Fibroblast of skin of right biceps (primary cell): ENCODE measurements at places on chromosomes 2 and 18.

DNA sequence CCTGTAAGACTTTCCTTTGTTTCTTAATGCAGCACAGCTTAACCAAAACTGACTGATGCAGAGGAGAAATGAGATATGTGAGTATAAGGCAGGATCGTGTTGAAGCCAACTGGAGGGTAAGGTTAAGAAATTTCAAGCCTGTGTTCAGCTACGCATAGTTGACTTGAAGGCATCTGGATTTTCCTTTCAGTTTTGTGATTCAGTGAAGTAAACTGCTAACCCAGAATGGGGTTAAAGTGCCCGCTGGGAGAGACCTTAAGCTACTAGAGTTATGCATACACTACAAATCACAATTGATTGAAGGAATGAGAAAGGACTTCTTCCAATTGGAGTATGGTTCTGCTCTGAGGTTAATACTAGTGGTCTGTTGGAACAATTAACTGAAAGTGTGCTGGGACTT, 22.6 kb downstream of the THSD7B start:
- DNase-seq: no peak

DNA sequence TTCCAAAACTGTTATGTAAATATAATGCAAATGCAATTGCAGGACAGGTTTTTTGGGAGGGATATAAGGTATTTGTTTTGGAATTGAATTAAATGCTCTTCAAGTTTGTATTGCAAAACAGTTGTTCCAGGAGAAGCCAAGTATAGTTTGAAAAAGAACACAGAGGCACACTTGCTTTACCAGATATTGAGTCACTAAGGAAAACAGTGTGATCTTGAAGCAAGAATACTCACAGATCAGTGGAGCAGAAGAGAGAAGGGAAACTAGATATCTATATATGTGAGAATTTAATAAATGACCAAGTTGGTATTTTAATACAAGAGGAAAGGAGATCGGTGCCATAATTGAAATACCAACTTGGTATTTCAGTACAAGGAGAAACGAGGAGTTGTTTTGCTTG, 178.9 kb downstream of the CAPN13 start:
- no peak for DNase-seq

- peak; percentile 29 for DNase-seq
Measured at GRCh38 chr2:119367472-119368099, 809 bp downstream of the DBI start.

DNA sequence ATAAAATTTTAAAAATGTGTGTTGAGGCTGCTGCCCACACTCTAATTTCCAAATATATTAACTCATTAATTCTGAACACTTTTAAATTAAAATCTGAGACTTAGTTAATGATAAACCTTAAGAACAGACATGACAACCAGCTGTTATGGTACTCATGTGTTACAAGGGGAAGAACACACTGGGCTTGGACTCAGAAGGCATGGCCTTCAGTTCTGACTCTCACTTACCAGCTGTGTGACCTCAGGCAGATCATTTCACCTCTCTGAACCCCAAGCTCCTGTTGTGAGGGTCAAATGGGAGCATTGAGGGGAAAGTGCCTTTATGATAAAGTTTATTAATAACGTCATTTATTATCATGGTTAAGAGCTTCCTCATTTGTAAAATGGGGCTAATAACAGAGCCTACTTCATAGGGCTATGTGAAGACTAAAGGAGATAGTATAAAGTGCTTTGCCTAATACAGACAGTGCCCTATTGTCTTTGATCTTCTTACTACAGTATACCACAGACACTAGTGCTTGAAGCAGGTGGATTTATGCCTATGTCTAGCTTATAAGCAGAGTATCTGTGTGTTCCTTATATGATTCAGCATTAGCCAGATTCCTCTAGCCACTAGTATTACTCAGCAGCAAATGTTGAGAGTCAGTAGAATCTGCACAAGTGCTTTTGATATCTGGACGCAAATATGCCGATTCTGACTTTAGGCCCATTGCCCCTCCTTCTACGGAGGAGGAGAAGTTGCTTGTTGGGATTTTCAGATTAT, 99.6 kb downstream of the SGPP2 start:
- no peak for DNase-seq

GRCh38 chr2:230985519-230986231, 10.2 kb upstream of the SPATA3 start:
- no peak for DNase-seq

GRCh38 chr2:94872088-94872618, 923 bp downstream of the TEKT4 start:
- DNase-seq: no peak

DNA sequence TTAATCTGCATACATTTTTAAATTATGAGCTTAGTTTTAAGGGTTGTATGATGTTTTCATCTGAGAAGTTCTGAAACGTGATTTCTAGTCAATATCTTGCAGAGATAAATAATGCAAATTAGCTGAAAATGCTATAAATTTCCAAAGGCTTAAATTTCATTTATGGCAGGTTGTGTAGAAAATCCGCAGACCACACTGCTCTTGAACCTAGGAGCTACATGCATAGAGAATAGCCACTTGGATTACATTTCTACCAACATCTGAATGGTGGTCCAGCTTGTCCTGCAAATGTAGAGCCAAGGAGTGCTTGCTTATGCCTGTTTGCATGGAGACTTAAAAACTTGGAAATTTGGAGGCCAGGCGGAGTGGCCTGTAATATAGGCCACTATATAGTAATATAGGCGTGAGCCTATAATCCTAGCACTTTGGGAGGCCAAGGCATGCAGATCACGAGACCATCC, 6.8 kb downstream of the MAT2A start:
- DNase-seq: no peak

GRCh38 chr2:5365871-5366461, 326.2 kb upstream of the SOX11 start:
- peak; percentile 59 for DNase-seq

DNA sequence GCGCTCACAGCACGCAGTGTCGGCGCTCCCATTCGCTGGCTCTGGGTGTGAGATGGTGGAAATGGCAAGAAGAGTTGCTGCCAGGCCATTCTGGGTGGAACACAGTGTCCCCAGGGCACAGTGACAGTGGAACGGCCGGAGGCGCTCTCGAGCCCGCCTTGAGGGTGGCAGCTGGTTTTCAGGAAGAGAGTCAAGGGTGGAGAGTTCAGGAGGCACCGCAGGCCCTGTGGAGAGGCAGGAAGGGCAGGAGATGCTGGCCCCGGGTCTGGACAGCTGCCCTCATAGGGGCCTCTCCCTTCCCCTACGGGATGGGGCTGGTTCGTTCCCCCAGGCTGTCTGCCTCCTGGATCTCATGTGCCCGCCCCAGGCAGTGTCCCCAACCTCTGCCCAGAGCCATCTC, 12.5 kb downstream of the GPC1 start:
- DNase-seq: no peak

DNA sequence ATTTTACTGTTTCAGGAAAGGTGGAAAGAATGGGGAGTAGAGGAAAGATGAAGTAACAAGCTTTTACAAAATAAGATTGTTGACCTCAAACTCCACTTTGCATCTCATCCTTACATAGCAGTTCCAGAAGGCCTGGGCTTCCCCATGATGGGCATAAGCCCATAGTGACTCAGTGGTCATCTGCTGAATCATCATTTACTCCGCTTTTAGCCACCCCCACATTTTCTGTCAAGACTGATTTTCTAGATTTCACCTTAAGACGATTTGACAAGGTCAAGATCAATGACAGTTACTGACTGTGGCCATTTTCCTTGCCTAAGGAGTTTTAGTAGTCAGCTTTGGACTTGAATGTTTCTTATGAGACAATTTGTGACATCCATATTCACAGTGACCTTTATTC, 49.4 kb downstream of the PLEKHM3 start:
- DNase-seq: no peak

- DNase-seq: no peak
Measured at GRCh38 chr2:157421331-157421944, 22.5 kb downstream of the CYTIP start.

GRCh38 chr2:209671020-209671680, 100.5 kb upstream of the UNC80 start:
- DNase-seq: no peak

GRCh38 chr2:175004730-175004979, 526 bp downstream of the CHN1 start:
- no peak for DNase-seq

GRCh38 chr2:204239411-204240165, 303.0 kb downstream of the ICOS start:
- no peak for DNase-seq

DNA sequence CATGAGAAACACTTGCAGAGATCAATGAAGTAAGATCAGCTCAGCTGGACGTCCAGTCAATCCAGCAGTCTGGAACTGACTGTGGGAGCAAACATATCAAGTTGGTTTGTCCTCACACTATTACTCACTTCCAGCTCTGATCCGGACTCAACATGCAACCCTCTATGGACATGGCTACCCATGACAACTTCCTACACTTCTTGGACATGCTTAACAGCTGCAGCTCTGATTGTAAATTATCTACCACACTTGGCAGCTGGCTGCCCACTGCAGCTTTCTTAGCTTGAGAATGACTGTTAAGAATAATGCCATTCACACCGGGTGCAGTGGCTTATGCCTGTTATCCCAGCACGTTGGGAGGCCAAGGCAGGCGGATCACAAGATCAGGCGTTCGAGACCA, 429.8 kb downstream of the EPHA4 start:
- no peak for DNase-seq

DNA sequence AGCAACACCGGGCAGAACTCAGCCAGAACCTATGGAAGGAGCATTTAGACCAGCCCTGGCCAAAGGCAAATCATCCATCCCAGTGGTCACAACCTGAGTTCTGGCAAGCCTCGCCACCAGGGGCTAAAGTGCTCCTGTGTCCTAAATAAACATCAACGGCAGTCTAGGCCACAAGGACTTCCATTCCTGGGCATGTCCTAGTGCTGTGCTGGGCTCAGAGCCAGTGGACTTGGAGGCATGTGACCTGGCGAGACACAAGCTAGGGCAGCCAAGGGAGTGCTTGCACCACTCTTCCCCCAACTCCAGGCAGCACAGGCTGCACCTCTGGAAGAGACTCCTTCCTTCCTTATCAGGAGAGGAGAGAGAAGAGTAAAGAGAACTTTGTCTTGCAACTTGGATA, 69.0 kb downstream of the ST6GAL2 start:
- no peak for DNase-seq

DNA sequence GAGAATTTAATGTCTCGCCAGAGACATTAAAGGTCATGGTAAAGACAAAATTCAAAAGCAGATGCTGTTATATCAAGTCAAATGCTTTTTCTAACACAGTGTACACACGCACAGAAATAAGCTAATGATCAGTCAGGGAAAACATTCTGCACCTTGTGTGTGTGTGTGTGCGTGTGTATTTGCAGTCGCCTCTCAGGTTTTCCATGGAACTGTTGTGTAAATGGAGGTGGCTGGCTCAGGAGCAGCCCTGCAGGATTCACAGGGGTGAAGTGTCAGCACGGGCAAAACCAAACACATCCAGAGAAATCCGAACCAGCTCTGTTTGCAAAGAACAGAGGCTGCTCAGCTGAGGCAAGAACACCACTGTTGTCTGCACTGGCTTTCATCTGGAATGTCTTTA, 76.2 kb upstream of the YWHAQ start:
- no peak for DNase-seq

DNA sequence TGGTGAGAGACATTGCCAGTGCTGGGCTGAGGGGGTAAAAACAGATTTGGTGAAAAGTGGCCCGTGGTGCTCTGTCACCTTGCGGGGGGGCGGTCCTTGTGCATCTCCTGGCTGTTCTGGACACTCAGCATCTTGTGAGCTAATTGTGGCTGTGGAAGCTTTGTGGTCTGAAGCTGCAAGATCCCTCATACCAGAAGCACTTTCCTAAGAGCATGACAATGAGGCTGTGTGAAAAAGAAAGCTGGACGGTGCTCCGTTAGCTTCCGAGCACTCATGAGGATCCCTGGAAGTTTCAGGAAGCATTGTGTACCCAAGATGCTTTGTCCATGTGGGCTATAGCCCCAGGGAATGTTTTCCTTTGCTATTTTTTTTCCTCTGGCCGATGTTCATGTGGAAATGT, 74.5 kb downstream of the CABLES1 start:
- DNase-seq: no peak

- no peak for DNase-seq
Measured at GRCh38 chr2:147916723-147917122, 71.9 kb downstream of the ACVR2A start.

DNA sequence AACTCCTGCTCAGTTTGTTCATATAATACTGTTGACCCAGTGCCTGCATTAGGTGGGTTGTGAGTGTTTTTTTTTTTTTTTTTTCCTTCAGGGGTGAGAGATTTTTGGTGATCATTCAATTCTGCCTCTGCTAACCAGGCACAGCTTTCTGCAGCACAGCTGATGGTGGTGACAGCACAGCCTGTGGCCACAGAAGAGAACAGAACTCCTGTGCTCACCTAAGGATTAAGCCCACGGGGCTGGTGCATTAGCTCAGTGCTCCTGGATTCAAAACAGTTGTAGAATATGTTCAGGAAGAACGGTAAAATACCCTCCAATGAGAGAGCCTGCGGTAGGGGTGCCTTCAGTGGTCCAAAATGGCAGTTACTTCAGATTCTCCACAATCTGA, 42.0 kb downstream of the PKP4 start:
- DNase-seq: no peak

- peak; percentile 23 for DNase-seq
Measured at GRCh38 chr18:22871809-22872525, 61.2 kb upstream of the RBBP8 start.

GRCh38 chr18:7221424-7222155, 9.3 kb upstream of the LRRC30 start:
- DNase-seq: peak; percentile 58

DNA sequence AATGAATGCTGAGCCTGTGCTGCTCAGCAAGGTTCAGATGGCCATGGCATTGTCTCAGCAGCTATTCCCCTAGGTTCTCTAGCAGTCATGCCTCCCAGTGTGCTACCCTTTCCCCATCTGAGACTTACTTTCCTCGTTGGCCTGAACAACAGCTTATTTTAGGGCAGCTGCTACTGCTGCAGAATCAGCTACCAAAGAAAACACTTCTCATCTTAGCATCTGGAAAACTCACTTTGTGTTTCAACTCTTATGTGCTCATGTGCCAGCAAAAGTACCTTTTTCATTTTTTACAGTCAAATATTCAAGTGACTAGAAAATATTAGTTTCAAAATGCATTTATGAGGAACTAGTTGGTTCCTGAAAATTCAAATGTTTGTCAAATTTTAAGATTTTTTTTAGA, 60.4 kb upstream of the ZNF397 start:
- no peak for DNase-seq

- DNase-seq: peak; percentile 72
Measured at GRCh38 chr2:165440367-165440766, 29.1 kb upstream of the CSRNP3 start.

GRCh38 chr2:124647245-124647644, 622.2 kb downstream of the CNTNAP5 start:
- no peak for DNase-seq

GRCh38 chr2:208268156-208268952, 2.3 kb downstream of the PIKFYVE start:
- no peak for DNase-seq

- DNase-seq: no peak
Measured at GRCh38 chr2:69345434-69345833, 41.6 kb downstream of the GFPT1 start.

GRCh38 chr2:203959672-203960071, 23.1 kb downstream of the ICOS start:
- no peak for DNase-seq
